ENCODE measurements at places on chromosomes 2 and 18. TPM values are rescaled to one million over a fixed set of nuclear protein-coding genes. Genes with fewer than 3 reads are reported as not detected.

Gene CD207
- total RNA-seq, result not detected

Gene PARD3B
- total RNA-seq, result 10.6 TPM

Gene CPO
- not detected for total RNA-seq

Gene COMMD1
- 76.8 TPM for total RNA-seq

DNA sequence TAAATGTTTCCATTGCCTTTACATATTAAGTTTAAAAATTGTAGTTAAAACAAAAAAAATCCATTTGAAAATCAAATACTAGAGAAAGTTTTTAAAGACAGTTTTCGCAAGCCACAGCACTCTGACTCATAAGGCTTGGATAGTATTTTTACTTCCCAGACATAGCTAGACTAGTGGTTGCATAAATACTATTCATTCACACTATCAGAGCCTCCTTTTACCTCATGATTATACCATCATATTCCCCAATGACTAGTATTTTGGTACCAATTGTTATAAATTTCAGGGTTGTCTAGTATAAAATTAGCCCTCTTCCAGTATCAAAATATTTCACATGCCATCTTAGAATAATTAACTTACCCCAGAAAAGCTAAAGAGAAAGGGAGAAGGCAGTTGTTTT, 393.5 kb downstream of the ERBB4 start:
- H3K4me3 ChIP-seq, result no peak overlapping the region
- H3K27me3 ChIP-seq, result no peaks in the 10 kb centered on the region
- H3K36me3 ChIP-seq, result no peaks in the 10 kb centered on the region
- H3K27ac ChIP-seq, result no peak overlapping the region

DNA sequence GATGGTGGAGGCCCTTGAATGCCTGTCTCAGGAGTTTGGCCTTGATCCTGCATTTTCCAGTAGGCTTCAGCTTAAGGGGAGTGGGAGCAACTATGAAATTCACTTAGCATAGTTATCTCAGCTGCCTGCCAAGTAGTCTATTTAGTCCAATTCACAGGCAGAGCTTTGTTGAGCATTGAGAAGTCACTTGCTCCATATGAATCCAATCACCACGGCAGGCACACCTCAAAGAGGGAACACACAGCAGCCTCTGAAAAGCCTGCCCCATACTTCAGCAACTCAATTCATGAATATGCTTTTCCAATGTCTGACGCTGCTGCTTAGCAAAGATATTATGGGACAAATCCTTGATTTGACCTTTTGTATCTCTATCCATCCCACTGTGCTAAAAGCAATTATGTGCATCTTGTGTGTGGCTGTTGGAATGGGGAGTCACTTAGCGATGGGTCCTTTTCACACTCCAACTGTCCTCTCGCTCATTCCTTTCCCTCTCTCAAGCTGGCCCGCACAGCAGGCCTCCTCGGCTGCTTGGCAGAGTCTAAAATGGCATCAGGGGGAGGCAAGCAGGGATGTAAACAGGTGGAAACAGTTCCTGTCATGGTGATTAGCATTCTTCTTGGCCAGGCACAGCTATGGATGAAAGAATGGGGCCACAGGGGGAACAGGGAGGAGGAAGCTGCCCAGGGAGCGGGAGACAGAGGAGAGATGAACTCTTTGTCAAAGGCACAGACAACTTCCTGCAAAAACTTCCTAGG, 56.0 kb upstream of the LRPPRC start:
- no peak overlapping the region for H3K27ac ChIP-seq
- H3K27me3 ChIP-seq, result no peaks in the 10 kb centered on the region
- H3K36me3 ChIP-seq, result no peaks in the 10 kb centered on the region
- H3K4me1 ChIP-seq, result no peaks in the 10 kb centered on the region

DNA sequence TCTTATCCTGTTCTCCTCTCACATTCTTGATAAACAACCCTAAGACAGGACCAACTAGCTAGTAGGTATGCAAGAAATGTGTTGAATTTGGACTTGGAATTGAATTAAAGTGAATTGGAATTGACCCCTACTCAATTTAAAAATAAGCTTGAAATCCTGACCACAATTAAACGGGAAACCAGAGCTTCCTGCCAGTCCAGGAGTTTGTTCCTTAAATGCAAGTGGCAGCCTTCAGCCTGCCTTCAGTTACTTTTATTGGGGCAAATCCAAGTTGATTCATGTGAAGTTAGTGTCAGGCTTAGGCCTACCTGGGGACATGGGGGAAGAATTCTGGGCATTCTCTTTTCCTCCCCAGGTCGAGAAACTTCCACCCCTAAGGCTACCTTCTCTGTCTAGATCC, 457.6 kb downstream of the BCL11A start:
- no peaks in the 10 kb centered on the region for H3K36me3 ChIP-seq
- no peaks in the 10 kb centered on the region for H3K27me3 ChIP-seq
- H3K4me3 ChIP-seq, result no peak overlapping the region
- DNase-seq, result no peak

DNA sequence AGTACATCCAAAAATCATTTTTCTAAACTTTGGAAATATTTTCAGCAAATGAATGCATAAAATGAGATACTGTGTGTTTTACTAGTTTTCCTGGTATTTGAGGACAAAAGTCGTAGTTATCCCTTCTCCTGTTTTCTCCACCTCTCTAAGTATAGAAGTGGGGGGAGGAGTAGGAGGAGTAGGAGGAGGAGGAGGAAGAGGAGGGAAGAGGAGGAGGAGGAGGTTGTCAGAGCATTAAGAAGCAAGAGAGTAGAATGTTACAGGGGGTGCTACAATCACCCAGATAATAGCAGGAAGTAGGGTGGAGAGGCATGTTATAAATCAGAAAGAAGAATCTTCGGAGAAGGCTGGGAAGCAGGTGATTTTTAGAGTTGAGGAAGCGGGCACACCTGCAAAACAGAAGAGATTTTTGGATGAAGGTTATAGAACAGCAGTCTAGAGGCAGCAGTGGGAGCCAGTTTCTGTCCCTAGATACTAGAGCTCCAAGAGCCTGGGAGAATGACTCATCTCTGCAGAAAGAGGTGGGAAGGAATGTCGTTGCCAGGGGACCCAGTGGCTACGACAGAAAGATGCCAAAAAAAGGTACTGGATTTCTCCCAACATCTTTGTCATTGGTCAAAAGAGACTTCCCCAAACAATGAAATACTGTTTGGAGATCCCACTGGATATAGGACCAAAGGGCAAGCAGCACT, 44.2 kb upstream of the AQP4 start:
- H3K27ac ChIP-seq, result no peak overlapping the region
- no peaks in the 10 kb centered on the region for H3K4me1 ChIP-seq
- H3K4me3 ChIP-seq, result no peak overlapping the region
- no peaks in the 10 kb centered on the region for H3K36me3 ChIP-seq

DNA sequence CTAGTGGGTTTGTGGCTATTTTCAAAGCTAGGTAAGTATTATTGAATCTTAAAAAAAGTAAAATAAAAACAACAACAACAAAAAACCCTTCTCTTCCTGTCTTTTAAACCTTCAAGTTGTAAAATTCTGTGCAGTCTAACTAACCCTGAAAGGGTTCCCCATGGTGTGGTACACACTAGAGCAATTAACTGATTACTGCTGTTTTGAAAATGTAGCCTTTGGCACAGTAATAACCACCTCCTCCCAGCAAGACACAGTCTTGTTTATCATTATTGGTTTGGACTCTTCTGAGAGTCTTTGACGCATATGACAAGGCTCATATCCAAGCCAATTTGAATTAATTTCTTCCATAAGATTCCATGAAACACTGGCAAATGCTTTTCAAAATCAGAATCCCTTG, 2184.6 kb upstream of the PIK3C3 start:
- no peaks in the 10 kb centered on the region for H3K36me3 ChIP-seq
- no peak overlapping the region for H3K27ac ChIP-seq
- H3K4me1 ChIP-seq, result no peaks in the 10 kb centered on the region
- no peaks in the 10 kb centered on the region for H3K27me3 ChIP-seq

- DNase-seq, result no peak
- H3K36me3 ChIP-seq, result no peaks in the 10 kb centered on the region
Observed at GRCh38 chr18:57121542-57122112, 25.3 kb upstream of the BOD1L2 start.
